Endodermal cell (in vitro differentiated cells): ENCODE measurements at places on chromosomes 16 and 17.

DNA sequence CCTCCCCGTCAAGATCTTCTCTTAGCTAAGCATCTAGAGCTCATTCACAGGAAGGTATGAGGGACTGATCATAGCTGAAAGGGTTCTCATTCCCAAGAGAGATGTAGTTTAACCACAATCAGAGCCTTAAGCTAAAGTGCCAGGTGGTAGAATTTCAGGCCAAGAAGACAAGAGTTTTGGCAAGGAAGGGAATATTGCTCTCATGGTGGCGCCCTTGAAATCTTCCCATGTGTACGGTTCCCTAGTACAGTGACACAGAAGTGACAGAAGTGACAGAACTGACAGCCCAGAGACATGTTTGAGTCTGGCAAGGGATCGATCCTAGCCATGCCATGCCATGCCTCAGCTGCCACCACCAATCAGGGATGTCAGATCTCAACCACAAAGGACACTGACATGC lies 2.5 kb downstream of the GRIN2C start:
- no peak for DNase-seq

DNA sequence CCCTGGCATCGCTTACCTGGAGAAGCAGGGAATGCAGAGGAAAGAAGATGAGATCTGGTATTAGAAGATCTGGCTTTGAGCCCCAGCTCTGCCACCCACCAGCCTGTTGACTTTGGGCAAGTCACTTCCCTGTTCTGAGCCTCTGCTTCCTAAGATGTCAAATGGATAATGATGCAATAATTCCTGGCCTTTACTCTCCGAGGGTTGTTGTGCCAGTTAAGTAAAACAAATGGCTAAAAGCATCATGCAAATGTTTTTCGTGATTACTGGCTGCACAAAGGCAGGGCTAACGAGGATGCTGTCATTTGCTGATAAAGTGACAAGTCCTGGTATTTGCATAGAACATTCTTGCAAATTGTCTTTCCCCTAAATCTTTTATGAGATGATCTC lies 1.3 kb upstream of the ZNF821 start:
- peak; percentile 60 for DNase-seq

DNA sequence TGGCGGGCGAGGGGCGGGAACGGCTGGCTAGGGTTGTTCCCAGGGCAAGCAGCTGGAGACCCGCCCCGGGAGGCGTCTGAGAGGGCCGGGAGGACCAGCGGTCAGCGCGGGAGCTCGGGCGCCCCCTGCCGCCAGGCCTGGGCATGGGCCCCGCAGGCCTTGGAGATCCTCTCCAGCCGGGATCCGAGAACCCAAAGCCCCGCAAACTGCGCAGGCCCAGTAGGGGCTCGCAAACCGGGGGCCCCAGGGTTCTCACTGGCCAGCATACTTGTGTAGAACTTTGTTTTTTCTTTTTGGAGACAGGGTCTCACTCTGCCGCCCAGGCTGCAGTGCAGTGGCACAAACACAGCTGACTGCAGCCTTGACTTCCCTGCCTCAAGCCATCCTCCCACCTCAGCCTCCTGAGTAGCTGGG lies 20.8 kb upstream of the ZNF423 start:
- DNase-seq = peak; percentile 97

DNA sequence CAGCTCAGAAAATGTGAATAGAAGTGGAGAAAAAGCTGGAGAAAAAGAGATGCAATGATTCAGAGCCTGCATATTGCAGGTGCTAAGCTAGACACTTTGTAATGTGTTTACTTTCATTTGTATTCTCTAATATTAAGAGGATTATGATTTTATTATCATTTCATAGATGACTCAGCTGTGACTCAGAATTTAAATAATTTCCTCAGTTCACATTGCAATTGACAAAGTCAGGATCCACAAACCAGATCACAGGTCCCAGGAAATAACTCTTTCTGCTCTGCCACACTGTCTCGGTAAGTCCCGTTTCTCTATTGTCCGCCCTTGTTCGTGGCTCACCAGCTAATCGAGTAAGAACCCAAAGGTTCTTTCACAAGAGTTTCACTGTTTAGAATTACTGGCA lies 235.4 kb upstream of the MON1B start:
- no peak for DNase-seq

- no peak for DNase-seq
Observed at GRCh38 chr17:64448665-64449512, at the start of gene MILR1. TSS of gene MILR1 (plus strand) at chr17:64449115. CDS start at chr17:64449169, 54 bp downstream.

DNA sequence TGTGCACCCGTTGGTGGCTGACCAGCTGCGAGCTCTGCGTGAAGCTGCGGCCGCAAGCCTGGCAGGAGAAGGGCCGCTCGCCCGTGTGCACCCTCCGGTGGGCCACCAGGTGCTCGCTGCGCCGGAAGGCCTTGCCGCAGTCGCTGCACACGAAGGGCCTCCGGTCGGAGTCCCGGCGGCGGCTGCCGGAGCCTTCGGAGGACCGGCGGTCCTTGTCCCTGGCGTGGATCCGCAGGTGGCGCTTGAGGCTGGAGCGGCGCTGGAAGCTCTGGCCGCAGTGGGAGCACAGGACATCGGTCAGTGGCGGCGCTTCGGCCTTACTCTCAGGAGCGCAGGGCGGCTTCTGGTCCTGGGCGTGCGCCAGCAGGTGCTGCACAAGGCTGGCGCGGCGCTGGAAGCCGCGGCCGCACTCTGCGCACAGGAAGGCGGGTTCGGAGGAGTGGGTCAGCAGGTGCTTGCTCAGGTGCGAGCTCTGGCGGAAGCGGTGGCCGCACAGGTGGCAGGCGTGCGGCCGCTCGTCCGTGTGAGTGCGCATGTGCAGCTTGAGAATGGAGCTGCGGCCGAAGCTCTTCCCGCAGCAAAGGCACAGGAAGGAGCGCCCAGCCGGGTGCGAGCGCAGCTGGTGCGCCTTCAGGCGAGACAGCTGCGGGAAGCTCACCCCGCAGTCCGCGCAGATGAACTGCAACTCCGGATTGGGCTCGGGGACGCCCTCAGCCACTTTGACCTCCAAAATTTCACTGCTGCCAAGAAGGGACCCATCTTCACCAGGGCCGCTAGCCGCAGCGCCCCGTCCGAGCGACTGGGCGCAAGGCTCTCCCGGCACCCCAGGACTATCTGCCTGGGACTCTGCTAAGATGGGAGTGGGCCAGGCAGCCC lies 9.1 kb downstream of the ZSCAN10 start:
- no peak for DNase-seq

DNA sequence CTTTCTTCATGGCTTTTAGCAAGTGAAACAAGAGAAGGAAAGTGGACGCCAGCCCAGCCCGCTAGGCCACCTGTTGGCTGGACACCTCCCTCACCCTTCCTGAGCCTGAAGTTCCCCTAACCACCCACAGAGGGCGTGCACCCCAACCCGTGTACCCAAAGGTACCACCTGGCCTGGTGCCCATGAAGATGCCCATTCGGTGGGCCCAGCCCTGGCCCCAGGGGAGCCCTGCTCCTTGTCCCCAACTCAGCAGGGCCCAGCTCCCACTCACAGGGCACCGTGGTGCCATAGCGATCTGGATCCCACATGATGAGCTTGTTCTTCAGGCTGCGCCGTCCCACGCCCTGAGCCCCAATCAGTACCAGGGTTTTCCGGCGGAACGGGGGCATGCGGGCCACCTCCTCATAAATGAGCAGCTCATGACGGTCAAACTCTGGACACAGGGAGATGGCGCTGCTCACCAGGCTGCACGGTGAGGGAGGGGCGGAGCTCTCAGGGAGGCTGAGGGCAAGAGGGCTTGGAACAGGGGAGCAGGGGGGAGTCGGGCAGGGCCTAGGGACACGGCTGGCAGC lies 26.8 kb downstream of the MPP2 start:
- DNase-seq = peak; percentile 92

DNA sequence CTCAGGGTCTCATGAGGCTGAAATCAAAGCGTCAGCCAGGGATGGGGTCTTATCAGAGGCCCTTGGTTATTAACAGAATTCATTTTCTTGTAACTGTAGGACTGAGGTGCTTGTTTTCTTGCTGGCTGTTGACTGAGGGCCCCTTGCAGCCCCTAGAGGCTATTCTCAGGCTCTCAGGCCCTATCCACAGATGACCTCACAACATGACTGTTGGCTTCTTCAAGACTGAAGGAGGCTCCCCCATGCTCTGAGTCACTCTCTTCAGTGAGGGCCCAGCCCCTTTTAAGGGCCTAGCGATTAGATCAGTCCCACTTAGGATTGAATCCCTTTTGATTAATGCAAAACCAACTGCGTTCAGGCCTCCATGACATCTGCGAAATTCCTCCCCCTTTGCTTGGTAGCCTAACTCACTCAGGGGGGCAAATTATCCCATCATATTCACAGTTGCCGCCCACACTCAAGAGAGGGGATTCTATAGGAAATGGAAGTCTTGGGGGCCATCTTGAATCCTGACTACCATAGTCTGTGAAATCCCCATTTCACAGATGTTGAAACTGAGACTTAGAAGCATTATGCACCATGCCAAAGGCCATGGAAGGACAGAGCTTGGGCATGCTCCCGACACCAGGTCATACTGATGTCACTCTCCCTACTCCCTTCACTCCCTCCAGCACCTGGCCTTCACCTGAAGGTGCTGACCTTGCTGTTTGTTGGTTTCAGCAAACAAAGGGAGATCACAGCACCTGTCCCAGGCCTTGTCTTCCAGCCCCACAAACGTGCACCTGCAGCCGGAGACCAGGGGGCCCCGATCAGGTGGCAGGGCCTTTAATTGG lies 592.3 kb downstream of the MAF start:
- DNase-seq = peak; percentile 69

GRCh38 chr16:58614212-58614611 lies 15.4 kb downstream of the CNOT1 start:
- DNase-seq = no peak

DNA sequence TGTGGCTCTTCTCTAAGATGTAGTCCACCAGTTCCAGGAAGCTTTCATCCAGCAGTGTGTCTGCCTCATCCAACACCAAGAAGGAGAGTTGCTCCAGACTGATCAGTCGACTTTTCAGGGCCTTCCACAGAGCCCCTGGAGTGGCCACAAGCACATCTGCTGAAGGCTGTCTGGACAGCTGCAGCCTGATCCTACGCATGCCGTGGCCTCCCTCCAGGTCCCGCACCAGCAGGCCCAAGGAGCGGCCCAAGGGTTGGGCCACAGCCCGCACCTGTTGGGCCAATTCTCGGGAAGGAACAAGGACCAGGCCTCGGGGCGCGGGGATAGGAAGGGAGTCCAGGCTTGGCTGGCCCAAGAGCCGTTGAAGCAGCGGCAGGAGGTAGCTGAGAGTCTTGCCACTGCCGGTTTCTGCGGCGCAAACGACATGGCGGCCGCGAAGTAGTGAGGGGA lies 729 bp downstream of the DDX28 start:
- no peak for DNase-seq

GRCh38 chr17:21113049-21113690 lies 13.6 kb upstream of the DHRS7B start:
- DNase-seq = no peak

DNA sequence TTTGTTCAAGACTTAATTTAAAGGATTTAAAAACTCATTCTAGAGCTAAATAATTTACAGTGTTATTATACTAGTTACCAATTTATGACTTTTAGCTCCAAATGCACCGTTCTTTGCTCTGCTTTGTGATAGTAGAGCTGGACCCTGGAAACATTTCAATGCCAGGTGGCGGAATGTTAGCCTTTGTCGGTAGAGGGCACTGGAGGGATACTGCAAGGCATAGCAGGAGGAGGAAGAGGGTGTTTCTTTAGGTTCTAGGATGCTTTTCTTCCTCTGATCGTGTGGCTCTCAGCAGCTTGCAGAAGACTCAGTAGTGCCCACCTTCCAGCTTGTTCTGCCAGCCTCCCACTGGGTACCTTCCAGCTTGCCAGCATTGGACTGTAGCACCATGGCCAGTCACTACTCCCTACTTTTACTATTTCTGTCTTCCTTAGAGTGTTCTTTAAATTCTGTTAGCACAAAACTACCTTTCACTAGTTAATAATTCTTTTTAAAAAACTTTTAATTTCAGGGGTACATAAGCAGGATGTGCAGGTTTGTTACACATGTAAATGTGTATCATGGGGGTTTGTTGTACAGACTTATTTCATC lies 325.3 kb downstream of the UTP18 start:
- peak; percentile 90 for DNase-seq

- DNase-seq = no peak
Observed at GRCh38 chr17:58273453-58274104, 7.2 kb downstream of the MPO start.

DNA sequence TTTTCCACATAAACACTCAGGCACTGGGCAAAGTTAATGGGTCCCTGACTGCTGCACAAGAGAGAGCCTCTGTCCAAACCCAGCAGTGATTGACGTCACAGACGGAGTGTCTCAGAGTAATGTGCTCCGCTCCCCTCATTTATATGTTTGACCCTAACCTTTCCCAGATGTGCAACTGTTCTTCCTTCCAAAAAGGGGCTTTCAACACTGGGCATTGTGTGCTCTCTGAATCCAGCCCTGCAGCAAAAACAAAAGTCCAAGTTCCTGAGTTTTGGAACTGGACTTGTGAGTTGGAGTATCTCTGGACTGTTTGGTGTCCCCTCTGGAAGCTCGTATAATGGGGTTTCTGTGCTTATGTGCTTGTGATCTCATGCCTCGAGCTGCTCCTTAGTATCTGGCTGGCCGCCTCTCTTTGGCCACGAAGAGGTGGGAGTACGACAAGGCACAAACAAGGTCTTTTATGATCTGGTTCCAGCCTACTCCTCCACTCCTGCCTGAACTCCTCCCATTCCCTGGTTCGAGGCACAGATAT lies 76.4 kb upstream of the SMIM36 start:
- DNase-seq = no peak

- no peak for DNase-seq
Observed at GRCh38 chr17:17176341-17176740, 29.8 kb downstream of the PLD6 start.

GRCh38 chr16:68000450-68000849 lies 1.2 kb upstream of the DPEP2 start:
- no peak for DNase-seq

GRCh38 chr16:84706856-84707255 lies 7.1 kb downstream of the USP10 start:
- no peak for DNase-seq

GRCh38 chr17:43530288-43531081 lies 15.7 kb downstream of the ETV4 start:
- DNase-seq = peak; percentile 100

DNA sequence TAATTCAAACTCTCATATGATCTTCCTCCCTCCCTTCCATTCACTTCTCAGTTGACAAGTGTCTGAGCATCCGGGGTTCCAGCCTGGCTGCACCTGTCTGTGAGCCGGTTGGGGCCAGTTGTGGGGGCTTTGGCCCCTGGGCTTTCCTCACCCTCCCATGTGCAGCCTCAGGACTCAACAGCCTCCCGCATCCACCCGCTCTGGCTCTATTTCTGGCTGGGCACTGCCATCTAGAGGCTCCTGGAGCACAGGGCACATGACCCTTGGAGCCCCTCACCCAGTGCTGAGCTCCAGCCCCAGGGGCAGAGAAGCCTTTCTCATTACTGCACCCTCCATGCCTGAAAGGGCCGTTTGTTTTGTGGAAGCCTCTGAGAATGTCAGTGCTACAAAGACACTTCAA lies 43.3 kb downstream of the HAPSTR1 start:
- DNase-seq = peak; percentile 88
